IMR-90 (cell line): ENCODE measurements at places on chromosomes 5 and 9. TPM values are rescaled to one million over a fixed set of nuclear protein-coding genes. Genes with fewer than 3 reads are reported as not detected.

The CARTPT gene
- not detected in 2 replicates for total RNA-seq

- no peak for DNase-seq
Measured at GRCh38 chr5:79588696-79589095, 23.5 kb upstream of the TENT2 start.

GRCh38 chr5:10595672-10596309 lies 31.9 kb downstream of the ANKRD33B start:
- DNase-seq: peak; percentile 92

GRCh38 chr5:1494780-1495524 lies 28.8 kb downstream of the LPCAT1 start:
- DNase-seq: no peak

- no peak for DNase-seq
Measured at GRCh38 chr5:87435144-87435694, 22.5 kb upstream of the CCNH start.

The TUSC1 gene
- total RNA-seq: 2.0 and 3.1 TPM in 2 replicates

The SLC35A4 gene
- 17.2 and 19.2 TPM in 2 replicates for total RNA-seq

DNA sequence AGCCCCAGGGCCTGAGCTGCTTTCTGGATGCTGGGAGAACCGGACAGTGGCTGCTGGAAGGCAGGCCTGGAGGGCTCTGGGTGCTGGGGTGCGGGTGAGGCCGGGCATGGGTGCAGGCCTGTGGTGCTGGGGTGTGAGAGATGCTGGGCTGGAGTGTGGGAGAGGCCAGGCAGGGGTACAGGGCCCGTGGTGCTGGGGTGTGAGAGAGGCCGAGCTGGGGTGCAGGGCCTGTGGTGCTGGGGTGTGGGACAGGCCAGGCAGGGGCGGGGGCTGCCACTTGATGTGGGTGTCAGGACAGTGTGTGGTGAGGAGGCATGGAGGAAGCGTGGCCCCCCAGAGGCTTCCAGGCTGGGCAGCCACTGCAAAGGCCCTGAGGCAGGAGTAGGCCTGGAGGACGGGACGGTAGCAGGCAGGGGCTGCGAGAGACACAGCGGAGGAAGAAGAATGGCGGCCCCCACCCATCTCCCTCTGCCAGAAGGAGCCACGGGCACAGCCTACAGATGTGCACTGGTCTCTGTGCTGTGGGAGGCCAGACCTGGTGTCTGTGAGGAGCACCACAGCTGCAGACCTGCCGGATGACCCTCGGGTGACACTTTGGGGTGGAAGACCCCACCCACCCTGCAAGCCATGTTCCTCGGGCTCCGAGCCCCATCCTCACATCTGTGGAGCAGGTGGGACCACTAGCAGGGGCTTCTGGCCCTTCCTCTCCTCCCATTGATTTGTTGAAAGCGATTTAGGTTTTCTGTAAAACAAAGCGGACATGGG lies 9.3 kb downstream of the NKD2 start:
- no peak for DNase-seq

DNA sequence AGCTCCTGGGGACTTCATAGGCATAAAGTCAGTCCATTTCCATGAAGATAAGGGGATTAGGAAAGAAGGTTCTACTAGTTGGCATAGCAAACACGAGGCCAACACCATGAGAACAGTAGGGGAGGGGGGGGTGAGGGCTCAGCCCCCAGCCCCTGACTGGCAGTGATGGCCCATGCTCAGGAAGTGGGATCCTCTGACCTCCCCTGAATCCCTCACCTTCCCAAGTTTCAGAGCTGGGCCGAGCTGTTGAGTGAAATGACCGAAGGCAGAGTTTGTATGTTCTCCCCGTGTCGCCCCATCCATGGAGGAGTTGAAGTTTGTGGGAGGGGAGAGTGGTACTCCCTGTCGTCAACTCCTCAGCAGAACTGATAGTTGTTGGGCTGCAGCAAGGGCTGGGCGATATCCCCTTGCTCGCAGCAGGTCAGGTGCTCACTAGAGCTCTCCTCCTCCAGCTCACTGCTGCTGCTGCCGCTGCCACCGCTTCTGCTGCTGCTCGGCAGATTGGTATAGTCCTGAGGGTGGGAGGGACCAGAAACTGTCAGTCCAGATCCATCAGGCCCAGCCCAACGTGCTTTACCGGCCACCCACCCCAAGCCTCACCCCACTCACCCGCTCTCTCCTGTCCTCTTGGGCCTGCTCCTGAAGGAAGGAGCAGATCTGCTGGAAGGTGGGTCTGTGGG lies 32.5 kb downstream of the CSF1R start:
- DNase-seq: no peak

- no peak for DNase-seq
Measured at GRCh38 chr9:133303266-133304157, 28.5 kb upstream of the ABO start.

DNA sequence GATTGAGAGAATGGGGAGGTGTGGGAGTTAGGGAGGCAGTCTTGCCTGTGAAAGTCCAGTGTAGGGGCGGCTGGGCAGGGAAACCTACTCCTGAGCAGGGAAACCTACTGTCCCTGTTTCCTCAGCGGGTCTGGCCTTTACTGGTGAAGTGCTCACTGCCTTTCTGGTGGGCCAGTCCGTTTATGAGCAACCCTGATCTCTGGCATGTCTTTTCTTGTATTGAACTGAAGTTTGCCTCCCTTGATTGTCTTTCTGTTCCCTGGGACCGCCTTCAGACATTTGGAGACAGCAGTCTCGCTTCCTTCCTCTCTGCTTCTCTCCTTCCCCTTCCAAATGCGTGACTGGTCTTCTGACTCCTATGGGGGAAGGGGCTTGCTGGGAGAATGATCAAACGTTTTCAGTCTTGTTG lies 2.9 kb downstream of the SNX18 start:
- DNase-seq: peak; percentile 56

DNA sequence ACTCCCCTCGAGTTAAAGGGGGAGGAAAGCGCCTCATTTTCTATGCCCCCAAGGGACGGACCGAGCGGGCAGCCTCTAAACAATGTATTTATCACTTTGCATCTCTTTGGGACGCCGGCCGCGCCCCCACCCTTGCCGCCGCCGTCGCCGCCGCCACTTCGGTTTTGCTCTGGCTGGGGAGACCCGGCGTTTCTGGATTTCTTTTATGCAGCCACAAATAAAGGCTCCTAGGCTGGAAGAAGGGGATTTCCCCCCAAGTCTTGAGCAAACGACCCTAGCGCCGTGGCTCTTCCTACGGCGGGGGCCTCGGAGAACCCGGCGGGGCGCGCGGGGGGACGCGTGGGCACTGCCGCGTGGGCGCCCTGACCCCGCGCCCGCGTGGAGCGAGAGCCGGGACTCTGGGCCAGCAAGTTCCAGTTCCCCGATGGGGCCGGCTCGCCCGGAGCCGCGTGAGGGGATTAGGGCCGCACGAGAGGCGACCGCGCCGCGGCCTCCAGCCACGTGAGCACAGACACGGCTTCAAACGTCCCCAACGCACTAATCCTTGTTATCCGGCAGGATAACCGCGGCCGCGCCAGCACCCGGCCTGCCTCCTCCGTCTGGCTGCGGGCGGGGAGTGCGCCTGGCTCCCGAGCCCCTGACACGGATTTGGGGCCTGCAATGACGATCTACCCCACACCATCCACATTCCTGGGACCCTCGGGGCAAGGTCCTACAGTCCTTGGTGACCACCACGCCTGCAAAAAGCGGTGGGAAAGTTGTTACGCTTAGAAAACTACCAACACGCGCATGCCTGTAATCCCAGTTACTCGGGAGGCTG lies 7.9 kb upstream of the NEUROG1 start:
- no peak for DNase-seq

The IARS1 gene
- 383 and 414 TPM in 2 replicates for total RNA-seq

DNA sequence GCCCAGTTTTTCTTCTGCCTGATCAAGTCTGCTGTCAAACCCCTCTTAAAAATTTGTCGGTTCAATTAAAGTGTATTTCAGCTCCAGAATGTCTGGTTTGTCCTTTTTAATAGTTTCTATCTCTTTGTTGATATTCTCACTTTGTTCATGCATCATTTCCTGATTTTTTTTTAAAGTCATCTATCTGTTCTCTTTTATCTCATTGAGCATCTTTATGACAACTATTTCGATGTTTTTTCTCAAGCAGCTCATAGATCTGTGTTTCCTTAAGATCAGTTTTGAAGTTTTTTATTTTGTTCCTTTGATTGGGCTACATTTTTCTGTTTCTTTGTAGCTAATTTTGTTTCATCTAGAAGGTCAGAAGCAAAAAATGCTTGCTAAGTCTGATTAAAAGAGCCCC lies 53.7 kb downstream of the FGD3 start:
- no peak for DNase-seq

The TMC1 gene
- total RNA-seq: not detected in 2 replicates

DNA sequence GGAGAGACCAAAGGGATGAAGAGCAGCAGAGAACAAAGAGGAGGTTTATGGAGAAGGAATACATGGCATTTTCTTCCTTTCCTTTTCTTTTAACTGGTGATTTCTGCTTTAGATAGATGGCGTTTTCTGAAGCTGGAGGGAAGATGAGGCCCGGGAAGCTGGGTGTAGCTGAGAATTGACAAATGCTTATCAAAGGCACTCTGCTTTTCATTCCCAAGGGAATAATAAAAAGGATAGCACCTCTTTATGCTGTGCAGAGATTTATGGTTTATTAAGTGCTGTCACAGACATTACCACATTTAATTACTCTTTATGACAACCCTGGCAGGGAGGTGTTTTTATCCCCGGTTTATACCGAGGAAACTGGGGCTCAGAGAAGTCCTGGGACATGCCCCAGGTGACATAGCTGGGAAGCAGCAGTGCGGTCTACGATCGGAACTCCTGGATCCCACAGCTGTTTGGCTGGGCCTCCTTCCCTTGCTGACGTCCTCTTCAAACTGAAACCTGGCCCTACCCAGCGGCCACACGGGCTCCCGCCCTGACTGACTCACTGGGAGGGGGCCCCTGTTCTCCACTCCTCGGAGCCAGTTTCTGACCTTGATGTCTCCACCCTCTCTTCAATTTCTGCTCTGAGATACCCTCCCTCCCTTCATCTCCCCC lies 8.2 kb upstream of the EPB41L4B start:
- DNase-seq: peak; percentile 58

DNA sequence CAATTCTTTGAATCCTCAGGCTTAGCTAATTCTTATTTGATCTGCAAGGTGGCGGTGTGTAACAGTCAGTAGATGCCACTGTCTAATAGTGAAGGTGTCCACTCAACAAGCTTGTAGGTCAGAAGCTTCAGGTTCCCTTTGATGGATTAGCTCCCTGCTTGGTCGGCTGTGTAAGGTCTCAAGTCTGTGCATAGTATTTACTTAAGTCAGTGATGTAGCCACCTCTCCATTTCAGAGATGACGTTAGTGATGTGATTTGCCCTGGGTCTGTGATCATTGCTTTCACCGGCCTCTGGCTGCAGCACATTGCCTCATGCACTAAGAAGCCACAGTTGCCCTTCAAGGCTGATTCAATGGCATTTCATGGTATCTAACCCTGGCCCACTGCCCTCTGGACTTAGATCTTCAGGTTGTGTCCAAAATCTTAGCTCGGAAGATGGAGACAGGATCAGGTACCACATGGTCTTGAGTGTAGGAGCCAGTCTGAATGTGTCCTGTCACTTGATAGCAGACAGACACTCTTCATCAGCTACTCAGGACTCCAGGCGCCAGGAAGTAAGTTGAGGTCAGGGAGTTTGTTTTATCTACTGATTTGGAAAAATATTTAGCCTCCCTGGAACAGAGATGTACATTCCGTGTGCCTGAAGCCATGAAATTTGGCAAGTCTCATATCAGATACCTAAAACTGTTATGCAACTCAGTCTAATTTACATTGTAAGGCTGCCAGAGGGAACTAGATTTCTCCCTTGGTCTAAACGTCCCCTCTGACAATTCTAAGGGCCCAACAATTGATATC lies 42.9 kb downstream of the SUB1 start:
- peak; percentile 85 for DNase-seq

The FBP2 gene
- total RNA-seq: not detected in 2 replicates

DNA sequence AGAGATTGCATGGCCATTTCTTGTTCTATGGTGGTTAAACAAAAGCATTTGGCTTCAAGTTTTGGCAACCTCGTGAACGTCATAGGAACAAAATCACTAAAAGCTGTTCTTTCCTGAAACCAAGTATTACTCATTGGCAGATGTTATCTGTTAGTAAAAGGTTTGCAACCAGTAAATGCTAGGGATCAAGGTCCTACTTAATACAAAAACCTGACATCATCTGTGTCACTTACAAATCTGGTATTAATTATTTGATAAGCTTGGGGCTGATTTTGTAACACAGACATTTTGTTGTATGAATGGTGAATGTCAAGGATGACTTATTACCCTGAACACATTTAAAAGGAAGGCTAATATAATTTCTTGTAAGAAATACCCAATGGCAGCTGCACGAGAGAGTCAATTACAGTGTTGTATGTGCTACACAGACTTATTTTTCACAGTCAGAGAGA lies 486.4 kb upstream of the ZNF608 start:
- DNase-seq: peak; percentile 86

The SPINK6 gene
- not detected in 2 replicates for total RNA-seq

DNA sequence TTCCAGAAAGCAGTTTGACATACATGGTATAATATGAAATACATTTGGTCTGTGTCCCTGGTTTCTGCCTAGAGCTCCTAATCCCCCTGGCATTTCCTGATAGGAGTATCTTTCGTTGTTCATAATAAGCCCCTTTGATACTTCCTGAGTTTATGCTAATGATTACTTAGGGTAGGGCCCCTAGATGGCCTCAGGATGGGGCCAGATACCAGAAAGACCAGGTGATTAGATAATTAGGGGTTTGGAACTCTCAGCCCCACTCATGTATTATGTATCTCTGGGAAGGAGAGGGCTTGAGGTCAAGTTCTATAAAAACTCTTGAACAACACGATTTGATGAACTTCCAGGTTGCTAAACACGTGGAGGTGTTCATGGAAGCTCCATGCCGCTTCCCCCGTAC lies 163.3 kb upstream of the ZNF608 start:
- no peak for DNase-seq

DNA sequence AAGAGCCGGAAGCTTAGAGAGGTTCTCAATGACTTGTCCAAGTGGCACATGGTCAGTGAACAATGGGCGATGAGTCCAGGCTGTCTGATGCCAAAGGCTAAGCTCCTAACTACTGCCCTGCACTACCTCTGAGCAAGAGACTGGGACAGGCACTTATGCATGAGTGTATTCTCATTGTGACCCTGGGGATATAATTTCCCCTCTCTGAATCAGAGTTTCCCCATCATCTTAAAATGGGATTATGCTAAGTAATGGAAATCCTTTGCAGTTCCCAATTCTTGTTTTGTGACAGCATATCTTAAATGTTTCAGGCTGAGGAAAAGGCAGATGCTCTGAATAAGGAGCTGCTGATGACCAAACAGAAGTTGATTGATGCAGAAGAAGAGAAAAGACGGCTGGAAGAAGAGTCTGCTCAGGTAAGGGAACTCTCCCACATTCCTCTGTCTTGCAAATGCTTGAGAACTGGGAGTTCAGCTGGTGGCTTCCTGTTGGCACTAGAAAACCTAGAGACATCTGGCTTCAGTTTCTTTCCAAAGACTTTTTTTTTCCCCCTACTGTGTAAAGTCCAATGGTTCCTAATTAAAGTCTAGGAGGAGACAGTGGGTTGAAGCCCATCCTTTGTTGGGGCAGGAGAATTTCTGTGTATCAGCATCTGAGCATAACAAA lies 64.1 kb downstream of the GPR21 start:
- no peak for DNase-seq

DNA sequence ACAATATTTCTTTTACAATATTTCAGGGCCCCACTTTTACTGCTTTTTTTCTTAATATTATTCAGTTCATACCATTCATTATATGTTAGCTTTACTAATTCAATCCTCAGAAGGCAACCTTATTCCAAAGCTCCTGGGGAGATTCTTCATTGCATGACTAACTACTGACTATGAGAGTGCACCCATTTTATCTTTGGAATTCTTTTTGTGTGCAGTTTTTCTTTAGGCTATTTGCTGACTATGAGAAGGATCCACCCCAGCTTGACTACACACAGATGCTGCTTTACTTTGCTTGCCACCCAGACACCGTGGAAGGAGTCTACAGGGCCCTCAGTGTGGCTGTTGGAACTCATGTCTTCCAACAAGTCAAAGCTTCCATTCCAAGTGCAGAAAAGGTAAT lies 56.9 kb upstream of the IL7R start:
- no peak for DNase-seq
